ENCODE measurements at places on chromosomes 3 and 15.

GRCh38 chr3:69251078-69251805 lies 128.8 kb upstream of the LMOD3 start:
- no peak for DNase-seq

- DNase-seq = no peak
These were observed 108.8 kb downstream of the DPH6 start for GRCh38 chr15:35437157-35437556.

- no peak for DNase-seq
These were observed 221.2 kb downstream of the THRB start for GRCh38 chr3:24273491-24273890.

DNA sequence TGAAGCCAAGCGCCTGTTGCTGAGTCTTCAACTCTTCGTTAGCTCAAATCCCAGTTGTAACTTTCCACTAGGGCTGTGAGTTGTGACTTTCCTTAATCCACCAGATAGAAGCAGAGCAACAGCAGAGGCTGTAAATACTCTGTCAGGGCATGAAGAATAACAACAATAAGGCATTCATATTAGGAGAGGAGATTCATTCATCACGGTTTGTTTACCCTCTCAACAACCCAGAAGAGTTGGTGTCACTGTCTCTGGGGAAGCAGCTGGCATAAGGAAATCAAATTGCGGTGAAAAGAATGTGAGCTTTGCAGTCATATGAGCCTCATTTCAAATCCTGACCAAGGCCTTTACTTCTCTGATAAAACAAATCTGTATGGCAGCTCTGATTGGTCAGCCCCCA lies 184.8 kb downstream of the SHQ1 start:
- no peak for DNase-seq

GRCh38 chr3:126995254-126995780 lies 12.4 kb downstream of the PLXNA1 start:
- no peak for DNase-seq

GRCh38 chr3:148792516-148792915 lies 35.1 kb upstream of the CPB1 start:
- DNase-seq = no peak

- no peak for DNase-seq
These were observed 171.4 kb upstream of the ALCAM start for GRCh38 chr3:105195260-105195659.

DNA sequence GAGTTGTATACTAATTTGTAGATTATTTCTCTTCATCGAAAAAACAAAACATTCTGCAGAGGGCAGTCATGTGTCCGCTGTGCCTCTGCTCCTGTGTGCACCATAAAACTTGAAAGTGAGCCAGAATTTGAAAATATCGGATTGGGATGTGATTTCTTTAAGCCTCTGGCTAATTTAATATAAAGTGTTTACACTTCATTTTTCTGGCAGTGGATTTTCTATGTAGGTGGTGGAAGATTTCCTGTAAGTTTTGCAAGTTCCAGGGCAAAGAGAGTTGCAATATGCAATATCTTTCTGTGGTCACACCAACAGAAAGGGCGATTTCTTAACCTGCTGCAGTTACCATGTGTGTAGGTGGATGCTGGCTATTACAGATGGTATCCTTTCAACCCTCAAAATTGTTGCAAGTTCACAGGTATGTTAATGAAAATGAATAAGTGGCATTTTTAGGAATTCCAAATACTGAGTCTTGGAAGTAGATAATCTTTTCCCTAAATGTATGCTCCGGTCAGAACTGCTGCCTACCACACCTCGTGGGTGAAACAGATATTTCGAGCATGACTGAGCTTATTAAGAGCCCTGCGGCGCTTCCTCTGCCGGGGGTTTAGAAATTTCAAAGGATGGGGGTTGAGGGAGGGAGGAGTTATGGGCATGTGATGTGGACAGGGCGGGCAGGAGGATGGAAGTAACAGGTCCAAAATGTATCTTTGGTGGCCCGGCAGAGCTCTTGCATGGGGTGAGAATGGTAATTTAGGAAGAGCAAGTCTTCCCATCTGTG lies 134.0 kb downstream of the PGPEP1L start:
- no peak for DNase-seq

DNA sequence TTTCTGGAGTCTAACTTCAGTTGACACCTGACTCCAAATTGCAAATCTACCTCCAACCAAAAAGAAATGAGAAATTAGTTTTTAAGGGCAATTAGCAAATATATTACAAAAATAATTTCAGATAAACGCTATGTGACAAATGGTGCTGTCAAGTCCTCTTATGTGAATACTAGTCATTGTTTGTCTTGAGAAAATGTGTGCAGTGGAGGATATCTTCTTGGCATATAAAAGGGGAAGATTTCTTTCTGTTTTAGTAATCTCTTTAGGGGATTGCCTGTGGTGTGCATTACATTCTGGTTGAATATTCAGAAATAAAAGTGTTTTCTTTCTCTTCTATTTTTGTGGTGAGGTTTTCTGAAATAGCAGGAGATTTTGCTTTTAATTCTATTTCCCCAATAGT lies 3.0 kb upstream of the GCSAM start:
- no peak for DNase-seq

DNA sequence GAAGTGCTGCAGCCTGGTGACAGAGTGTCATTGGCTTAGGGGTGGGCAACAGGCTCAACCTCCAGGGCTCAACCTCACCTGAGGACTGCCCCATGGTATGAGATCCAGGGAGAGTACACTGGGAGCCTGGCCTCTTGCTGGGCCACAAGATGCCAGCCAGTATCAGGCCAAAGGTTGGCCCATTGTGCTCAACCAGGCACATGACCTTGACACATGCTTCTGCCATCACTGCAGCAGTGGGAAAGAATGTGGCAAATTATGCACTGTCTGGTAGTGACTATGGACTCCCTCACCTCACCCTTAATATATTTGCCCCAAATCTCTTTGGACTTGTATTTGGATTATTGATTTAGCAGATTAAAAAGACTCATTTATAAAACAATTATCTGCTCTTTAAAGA lies 233.9 kb upstream of the GOLGA6L4 start:
- DNase-seq = no peak

GRCh38 chr15:25239471-25240345 lies 199.1 kb downstream of the UBE3A start:
- DNase-seq = no peak

DNA sequence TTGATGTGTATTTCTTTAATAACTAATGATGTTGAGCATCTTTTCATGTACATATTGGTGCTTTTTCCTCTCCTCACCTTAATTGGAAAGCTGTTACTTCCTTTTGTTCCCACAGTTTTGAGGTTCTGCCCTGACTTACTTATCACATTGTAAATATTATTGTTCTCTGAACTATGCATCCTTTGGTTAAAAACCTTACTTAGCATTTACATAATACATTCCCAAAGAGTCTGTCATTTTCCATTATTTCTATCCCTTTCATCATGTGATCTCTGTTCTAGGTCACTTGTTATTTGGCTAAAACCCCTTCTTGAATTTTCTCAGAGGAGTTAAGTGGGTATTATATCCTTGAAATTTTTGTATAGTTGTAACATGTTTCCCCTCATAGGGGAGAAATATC lies 33.0 kb downstream of the SLC12A6 start:
- DNase-seq = no peak

- DNase-seq = no peak
These were observed 1.7 kb upstream of the SLC9A9 start for GRCh38 chr3:143849854-143850549.

GRCh38 chr3:151468284-151468917 lies 7.5 kb upstream of the IGSF10 start:
- DNase-seq = no peak

All from stimulated activated CD4-positive, alpha-beta T cell treated with anti-CD3 and anti-CD28 coated beads, Interleukin-1b, Interleukin-23, amount 100 ng/mL, for 1 hour (primary cell).